Right lung (tissue), 10 donors: ENCODE measurements at places on chromosomes 4 and X. TPM values are rescaled to one million over a fixed set of nuclear protein-coding genes. Genes with fewer than 3 reads are reported as not detected.

The QRFPR gene
- 2.5 TPM for polyA plus RNA-seq

The DLG3 gene
- 50.1 TPM for polyA plus RNA-seq

The CXCL8 gene
- 2.0 TPM for polyA plus RNA-seq

The HHIP gene
- 68.7 TPM for polyA plus RNA-seq

The OPRPN gene
- not detected for polyA plus RNA-seq

DNA sequence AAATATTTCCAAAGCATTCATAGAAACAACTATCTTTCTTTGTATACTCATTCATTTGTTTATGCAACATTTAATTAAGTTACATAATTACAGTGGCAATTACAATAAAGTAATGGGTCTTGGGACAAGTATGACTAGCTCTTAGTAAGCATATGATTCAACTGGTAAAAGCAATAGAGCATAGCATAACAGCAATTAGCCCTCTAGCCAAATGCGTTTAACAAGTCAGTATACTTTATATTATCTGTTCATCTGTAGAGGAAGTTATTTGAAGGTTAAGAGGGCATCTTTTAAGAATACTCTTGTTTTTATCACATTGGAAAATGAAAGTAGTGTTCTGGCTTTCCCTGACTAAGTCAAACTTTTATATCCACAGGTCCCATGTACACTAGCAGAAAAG is 198.1 kb upstream of the UGT8 start:
- no peak for DNase-seq

- DNase-seq = no peak
Measured at GRCh38 chrX:11566173-11566572, 99.5 kb downstream of the ARHGAP6 start.

- no peak for DNase-seq
Measured at GRCh38 chr4:171101845-171102244, 711.4 kb upstream of the GALNTL6 start.

- DNase-seq = no peak
Measured at GRCh38 chrX:153414856-153415510, 3.7 kb downstream of the ZFP92 start.

- no peak for DNase-seq
Measured at GRCh38 chr4:86221002-86221401, 138.9 kb downstream of the MAPK10 start.

GRCh38 chr4:6732441-6733357 is 16.7 kb downstream of the BLOC1S4 start:
- DNase-seq = no peak

GRCh38 chrX:118872102-118872566 is 48.5 kb downstream of the ZCCHC12 start:
- no peak for DNase-seq

DNA sequence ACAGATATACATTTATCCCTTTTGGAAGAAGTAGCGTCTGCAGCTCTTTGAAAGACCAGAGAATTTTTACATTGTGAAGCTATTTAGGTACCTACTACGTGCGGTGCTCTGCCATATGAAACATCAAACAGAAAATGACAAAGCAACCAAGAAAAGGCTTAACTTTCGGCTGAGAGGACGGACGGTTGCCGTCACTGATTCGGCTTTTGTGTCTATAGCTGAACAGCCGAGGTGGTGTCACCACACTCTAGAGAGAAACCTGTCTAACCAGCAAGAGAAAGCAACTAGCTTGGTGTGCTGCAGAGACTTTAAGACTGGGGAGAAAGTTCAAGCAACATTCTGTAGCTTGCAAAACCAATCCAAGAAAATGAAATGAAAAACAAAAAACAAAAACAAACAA is 145.5 kb downstream of the SHOX start:
- no peak for DNase-seq

DNA sequence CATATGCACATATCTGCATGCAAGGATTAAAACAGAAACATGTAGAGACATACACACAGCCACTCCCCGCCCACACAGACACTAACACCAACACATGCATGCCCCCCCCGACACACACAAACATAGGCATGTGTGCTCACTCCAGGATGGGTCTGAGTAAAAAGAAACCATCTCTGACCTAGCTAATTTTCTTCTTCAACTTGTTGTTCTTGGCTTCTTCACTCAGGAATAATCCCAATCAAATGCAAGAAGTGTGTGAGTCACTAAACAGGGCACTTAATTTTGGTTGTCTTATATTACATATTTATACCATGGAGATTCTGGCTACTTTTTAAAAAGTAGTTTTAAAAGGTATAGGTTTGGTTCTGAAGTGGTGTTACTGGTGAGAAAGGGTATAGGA is 28.3 kb downstream of the ENOX2 start:
- no peak for DNase-seq
